H9 (cell line): ENCODE measurements at places on chromosomes 2 and 18. TPM values are rescaled to one million over a fixed set of nuclear protein-coding genes. Genes with fewer than 3 reads are reported as not detected.
A peak's percentile ranks its signal among the peaks of the same experiment; 100 is the strongest.

The VSNL1 gene
- 9.2 and 9.9 TPM in 2 replicates for total RNA-seq

The PLGLB2 gene
- 0.68 and 1.4 TPM in 2 replicates for total RNA-seq

The VAMP5 gene
- total RNA-seq: 0.57 and 0.59 TPM in 2 replicates

DNA sequence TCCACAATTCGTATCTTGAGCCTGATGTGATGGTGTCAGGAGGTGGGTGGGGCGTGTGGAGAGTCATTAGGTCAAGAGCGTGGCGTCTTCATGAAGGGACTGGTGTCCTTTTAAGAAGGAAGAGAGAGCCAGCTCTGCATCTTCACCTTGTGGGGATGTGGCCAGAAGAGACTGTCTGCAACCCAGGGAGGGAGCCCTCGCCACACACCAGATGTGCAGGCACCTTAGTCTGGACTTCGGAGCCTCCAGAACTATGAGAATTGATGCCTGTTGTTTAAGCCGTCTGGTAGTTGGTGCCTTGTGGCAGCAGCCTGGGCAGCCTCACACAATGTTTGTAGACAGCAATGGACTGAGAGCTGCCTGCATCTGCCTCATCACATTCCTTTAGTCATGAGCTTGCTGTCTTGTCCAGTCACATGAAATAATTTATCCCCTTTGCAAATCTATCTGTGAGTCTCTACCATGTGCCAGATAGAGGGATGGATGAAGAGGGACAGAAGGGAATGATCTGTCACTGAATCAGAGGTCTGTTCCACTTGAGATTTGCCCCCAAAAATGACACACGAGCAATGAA, 61.0 kb downstream of the MYT1L start:
- DNase-seq: no peak

The NEU2 gene
- not detected in 2 replicates for total RNA-seq

DNA sequence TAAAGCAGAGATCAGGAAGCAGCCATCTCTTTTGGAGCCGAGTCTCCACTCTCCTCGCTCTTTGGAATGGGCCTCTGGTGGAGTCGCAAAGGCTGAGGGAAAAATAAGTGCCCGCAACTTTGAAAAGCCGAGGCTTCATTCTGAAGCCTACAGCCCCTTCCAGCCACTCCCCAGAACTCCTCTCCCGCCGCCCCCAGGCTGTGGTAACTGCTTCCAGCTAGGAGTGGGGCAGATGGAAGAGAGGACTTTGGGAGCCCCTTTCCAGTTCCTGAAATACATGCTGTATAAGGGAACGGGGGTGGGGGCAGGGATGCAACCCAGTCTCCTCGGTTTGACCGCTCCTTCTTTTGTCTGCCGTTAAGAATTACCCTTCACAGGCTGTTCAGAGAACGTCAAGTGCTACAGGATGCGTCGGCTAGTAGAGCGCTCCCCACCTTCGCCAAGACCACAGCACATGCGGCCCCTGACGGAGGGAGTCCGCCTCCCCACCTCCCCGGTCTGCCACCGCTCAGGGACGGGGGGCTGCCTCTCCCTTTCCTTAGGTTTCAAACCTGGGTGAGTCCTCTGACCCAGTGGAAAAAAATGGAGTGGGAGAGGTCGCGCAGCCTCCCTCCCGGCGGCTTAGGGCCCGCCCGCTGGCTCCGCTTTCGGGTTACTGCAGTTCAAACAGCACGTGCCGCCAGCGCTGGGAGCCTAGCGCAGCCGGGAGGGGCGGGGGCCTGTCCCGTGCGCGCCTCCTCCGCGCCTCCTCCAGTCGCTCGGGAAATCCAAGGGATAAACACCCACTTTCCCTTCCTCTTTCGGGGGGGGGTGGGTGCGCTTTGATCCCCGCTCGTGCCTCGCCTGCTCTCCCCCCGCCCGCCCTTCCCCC, 4.9 kb downstream of the CYP26B1 start:
- peak; percentile 66 for DNase-seq

The CNDP1 gene
- 0.29 TPM in 1 of 2 replicates, not detected in the other for total RNA-seq

- no peak for DNase-seq
Observed at GRCh38 chr2:54629914-54630857, 93.3 kb upstream of the EML6 start.

- no peak for DNase-seq
Observed at GRCh38 chr2:51612387-51612786, 580.5 kb upstream of the NRXN1 start.

The ADAM23 gene
- total RNA-seq: 21.4 and 24.2 TPM in 2 replicates

GRCh38 chr2:191653667-191654391, 24.1 kb upstream of the NABP1 start:
- DNase-seq: no peak

DNA sequence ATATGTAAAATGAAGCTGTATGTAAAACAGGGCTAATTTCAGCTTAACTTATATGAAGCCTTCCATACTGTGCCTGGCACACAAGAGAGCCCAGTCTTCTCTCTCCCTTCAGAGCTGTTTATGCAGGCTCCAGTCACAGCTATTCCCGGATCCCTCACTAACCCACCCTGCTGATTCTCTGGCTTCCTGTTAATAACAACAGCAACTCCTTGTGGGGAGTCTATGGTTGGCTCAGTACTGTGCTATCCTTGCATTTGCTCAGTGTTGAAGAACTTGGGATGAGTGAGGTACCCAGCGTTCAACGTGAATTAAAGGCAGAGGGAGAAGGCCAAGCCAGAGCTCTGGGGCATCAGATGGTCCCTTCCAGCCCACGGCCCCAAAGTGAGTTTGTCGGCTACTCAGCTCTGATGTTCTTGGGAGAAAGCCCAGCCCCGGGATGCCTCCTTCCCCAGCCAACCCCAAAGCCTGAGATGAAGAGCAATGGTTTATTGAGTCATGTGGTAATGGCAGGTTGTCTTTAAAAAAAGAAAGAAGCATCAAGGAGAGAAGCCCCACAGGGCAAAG, 43.2 kb downstream of the PSD4 start:
- DNase-seq: no peak

The ZNF804A gene
- not detected in 2 replicates for total RNA-seq

- no peak for DNase-seq
Observed at GRCh38 chr2:222490131-222490530, 65.8 kb downstream of the SGPP2 start.

DNA sequence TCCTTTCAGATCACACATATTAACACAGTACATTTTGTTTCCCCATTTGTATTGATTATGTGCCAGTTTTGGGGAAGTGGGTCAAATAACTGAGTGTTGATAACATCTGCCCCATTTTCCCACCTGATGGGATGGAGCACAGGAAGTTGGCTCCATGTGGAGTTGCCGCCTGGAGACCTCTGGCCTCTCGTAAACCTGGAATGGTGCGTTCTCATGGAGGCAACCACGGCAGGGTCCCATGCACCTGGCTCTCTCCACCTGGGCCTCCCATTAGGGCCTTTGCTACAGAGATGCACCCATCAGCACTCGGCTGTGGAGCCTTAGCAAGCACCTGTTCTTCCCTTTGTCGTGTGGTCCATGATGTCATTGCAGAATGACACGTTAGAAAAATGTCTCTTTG, 130.6 kb downstream of the MBP start:
- no peak for DNase-seq

DNA sequence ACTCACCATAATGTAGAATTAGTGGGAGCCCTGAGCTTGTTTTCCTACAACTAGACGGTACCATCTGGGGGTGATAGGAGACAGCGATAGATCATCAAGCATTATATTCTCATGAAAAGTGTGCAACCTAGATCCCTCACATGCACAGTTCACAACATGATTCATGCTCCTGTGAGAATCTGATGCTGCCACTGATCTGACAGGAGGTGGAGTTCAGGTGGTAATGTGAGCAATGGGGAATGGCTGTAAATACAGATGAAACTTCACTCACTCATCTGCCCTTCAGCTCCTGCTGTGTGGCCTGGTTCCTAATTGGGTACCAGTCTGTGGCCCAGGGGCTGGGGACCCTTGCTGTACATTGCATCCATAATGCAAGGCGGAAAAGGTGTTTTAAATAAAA, 60.7 kb downstream of the USP34 start:
- no peak for DNase-seq

The YES1 gene
- total RNA-seq: 86.9 and 89.2 TPM in 2 replicates

The LDLRAD4 gene
- total RNA-seq: 1.8 and 3.9 TPM in 2 replicates

DNA sequence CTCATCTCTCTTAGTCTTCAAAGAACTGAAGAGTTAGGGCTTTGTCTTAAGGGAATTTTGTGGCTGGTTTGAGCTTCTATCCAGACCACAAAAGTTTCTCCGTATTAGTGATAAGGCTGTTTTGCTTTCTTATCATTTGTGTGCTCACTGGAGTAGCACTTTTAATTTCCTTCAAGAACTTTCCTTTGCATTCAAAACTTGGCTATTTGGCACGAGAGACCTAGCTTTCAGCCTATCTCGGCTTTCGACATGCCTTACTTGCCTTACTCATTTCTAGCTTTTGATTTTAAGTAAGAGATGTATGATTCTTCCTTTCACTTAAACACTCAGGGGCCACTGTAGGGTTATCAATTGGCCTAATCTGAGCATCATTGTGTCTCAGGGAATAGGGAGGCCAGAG, 29.9 kb downstream of the HDHD2 start:
- DNase-seq: no peak

DNA sequence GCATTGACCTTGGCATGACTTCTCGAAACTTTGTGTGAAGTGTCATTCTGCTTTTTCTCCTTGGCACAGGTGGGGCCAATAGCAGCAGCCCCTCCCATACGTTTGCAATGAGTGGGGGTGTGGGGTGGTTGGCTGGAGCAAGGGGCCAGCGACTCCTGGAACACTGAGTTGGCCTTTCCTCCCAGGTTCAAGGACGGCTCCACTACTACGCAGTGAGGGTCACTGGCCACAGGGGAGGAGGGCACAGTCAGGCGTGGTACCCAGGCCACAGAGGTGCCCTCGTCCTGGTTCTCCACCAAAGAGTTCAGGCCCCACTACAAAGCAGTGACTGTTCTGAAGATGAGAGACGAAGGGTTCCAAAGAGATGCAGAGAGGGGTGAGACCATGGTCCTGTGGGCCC, 70.6 kb upstream of the OTOS start:
- DNase-seq: no peak

DNA sequence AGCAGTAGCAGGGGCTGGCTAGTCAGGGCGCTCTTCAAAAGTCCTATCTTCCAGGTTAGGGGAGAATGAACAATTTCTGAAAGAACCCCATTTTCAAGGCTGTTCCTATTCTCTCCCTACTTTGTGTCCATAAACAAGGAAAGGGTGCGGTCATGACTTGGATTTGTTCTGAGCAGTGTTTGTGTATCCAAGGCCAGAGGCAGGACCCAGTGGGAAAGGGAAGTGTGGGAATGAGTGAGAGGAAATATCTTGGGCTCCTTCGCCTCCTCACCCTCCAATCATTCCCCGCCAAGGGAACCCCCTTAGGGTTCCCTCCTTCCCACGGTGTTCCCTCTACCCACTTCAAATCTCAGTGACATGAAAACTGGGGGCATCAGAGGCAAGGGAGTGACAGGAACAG, 25.5 kb upstream of the SPTBN1 start:
- no peak for DNase-seq

- DNase-seq: no peak
Observed at GRCh38 chr18:64254399-64255093, 105.7 kb upstream of the LINC00305 start.

The FHOD3 gene
- total RNA-seq: 7.0 and 8.0 TPM in 2 replicates

DNA sequence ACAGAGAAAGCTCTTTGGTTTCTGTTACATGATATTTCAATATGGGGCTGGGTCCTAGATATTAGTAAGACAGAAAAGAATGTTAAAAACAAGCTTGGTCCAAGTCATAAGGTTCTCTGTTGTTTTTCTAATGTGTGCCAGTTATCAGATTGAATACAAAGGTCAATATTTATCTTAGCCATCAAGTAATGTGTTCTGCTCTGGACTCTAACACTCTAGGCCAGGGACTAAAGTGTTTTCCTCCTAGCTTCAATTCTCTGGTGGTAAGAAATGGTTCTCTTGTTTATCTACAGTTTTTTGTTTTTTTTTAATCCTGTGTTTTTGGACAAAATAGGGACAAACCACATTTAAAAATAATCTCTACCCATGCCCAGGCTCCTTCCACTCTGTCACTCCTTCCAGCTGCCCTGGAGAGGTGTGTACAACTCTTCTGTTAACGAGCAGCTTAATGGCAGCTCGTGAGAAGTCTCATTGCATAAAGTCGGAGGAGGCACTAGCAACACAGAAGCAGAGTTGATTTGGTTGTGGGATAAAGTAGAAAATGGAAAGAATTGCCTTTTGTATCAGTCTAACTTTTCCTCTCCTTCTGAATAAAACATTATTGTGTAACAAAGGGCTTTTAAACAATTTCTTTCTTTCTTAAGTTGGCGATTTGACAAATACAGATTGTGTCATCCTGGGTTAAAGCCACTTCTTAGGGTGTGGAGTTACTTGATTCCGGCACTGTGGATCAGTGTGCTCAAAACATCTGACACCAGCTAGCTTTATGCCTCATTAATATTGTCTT, 8.0 kb upstream of the SESTD1 start:
- no peak for DNase-seq

The MATN3 gene
- 12.2 and 13.5 TPM in 2 replicates for total RNA-seq

The VPS4B gene
- total RNA-seq: 54.4 and 60.2 TPM in 2 replicates

The SCYGR4 gene
- not detected in 2 replicates for total RNA-seq

DNA sequence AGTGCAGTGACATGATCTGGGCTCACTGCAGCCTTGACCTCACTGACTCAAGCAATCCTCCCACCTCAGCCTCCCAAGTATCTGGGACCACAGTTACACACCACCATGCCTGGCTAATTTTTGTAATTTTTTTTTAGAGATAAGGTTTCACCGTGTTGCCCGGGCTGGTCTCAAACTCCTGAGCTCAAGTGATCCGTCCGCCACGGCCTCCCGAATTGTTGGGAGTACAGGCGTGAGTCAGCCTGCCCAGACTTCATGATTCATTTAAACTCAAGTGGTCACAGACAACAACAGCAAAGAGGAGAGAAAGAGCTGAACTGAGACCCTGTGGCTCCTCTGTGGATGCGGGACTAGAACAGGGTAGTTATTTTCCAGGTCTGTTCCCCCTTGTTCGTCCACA, 83.0 kb downstream of the TSHZ1 start:
- DNase-seq: no peak

DNA sequence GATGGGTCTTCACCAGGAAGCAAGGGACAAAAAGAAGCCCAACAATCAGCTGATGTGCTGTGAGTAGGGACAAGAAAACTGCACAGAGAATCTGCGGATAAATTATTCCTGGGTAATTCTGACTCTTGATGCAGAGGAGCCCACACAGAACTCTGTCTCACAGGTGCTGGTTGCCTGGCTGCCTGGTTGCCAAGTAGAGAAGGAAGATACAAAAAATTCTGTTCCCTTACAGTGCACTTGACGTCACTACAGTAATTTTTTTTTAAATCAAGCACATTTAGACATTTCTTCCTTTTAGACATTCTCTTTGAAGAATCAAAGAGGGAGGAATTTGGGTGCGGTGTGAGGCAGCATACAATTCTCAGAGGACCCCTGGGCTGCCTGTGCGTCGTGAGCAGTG, 152.1 kb upstream of the SIX3 start:
- no peak for DNase-seq

GRCh38 chr18:77167251-77167650, 34.7 kb upstream of the MBP start:
- DNase-seq: no peak
